ENCODE measurements at places on chromosomes 11 and 22. TPM values are rescaled to one million over a fixed set of nuclear protein-coding genes. Genes with fewer than 3 reads are reported as not detected.

- DNase-seq, result no peak
Measured at GRCh38 chr11:113818426-113818825, 38.8 kb downstream of the CLDN25 start.

P2RX6 gene
- total RNA-seq, result 5.1 TPM

DEFB131B gene
- not detected for total RNA-seq

- no peak for DNase-seq
Measured at GRCh38 chr11:102762361-102762767, 18.1 kb downstream of the MMP10 start.

DNA sequence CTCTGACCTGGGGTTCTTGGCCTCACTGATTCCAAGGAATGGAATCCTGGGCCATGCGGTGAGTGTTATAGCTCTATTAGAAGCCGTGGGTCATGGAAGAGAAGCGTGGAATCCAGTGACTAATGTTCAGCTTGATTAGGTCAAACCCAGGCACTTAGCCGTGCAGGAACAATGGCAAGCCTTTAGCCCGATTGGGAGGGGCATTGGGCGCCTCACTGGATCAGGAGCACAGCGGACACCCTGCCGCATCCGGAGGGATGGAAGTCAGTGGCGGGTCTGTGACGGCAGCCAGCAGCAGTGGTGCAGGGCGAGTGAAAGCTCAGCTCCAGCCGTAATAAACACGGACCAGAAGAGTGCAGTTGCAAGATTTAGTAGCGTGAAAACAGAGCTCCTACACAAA, 20.5 kb upstream of the SLC17A6 start:
- no peak for DNase-seq

GRCh38 chr11:117273550-117274289, 17.4 kb upstream of the BACE1-AS start:
- DNase-seq, result no peak

GRCh38 chr22:38097557-38098409, 12.7 kb downstream of the BAIAP2L2 start:
- DNase-seq, result no peak

GRCh38 chr11:44006917-44007361, 40.8 kb upstream of the ACCSL start:
- peak; percentile 81 for DNase-seq

DNA sequence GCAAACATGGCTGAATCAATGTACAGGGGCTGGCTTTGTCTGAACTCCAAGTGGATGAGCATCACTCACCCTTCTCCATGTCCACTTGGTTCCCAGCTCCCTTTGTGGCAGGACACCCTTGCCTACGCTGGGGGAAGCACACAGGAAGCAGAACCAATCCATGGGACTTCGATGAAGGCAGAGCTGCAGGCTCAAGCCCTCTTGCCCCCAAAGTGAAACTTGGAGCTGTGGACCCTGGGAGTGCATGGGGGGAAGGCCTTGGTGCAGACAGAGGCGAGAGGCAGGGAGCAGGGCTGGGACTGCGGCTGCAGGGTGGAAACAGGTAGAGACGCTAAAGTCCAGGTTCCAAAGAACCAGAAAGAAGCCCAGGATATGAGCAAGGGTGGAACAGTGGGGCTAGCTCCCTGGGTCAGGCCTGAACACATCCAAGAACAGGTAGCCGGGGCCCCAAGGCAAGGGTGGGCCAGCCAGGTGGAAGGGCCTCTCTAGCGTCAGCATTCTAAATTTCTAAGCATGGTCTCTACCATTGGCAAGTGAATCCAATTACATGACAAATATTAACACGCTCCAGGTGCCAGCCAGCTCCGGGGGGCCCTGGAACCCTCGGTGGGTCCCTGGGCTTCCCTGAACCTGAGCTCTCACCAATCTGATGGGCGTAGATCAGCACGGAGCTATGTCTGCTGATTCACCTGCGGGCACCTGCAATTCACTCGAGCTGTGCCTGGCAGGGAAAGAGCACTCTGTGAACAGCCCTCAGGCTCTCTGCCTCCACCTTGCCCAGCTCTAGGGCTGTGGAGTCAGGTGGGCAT, 532.8 kb downstream of the BRD1 start:
- peak; percentile 3 for DNase-seq

HIC2 gene
- 1.8 TPM for total RNA-seq

GRCh38 chr11:64916040-64916774, 802 bp downstream of the ATG2A start:
- peak; percentile 58 for DNase-seq

CELSR1 gene
- total RNA-seq, result 0.11 TPM

DNA sequence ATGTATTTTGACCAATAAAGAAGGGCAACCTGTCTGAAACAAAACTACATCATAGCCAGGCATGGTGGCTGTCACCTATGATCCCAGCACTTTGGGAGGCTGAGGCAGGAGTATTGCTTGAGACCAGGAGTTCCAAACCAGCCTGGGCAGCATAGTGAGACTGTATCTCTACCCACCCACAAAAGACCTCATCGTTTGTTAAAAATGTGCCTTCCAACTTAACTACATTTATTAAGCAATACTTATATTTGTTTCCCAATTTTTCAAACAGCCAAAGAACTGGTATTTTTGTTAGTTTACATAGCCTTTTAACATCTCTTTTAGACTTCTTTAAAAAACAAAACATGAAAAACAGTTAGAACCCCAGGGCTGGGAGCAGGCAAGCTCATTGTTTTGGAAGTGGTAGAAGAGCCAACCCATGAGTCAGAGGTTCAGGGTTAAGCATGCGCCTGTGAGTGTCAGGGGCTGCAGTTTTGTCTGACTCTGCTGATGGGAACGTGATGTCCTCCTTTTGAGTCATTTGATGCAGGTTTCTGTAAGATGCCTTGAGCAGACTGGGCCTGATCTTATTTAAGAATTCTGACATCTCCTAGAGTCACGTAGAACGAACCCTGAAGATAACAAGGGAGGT, 53.9 kb upstream of the CRTAM start:
- DNase-seq, result peak; percentile 85

GRCh38 chr11:129077191-129077590, 114.9 kb downstream of the ARHGAP32 start:
- DNase-seq, result no peak

BIRC3 gene
- 2.3 TPM for total RNA-seq

DNA sequence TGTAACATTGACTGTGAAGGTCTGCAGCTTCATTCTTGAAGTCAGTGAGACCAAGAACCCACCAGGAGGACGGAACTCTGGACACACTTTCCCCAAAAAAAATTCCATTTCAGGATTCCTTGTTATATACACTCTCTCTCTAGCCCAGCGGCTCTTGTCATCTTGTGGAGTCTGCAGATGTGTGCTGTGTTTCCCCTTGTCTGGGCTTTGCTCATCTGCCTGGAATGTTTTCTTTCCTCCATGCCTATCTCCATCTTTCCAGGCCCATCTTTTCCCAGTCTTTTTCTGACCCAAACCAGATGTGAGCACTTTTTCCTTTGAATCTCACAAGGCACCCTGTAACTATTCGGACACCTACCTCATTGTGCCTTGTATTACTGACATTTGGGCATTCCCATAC, 5.1 kb upstream of the DRG1 start:
- DNase-seq, result no peak

- DNase-seq, result no peak
Measured at GRCh38 chr11:119509282-119509841, 86.4 kb upstream of the THY1 start.

YIF1A gene
- total RNA-seq, result 93.1 TPM

- peak; percentile 66 for DNase-seq
Measured at GRCh38 chr22:33018232-33018864, 39.8 kb downstream of the SYN3 start.

DNA sequence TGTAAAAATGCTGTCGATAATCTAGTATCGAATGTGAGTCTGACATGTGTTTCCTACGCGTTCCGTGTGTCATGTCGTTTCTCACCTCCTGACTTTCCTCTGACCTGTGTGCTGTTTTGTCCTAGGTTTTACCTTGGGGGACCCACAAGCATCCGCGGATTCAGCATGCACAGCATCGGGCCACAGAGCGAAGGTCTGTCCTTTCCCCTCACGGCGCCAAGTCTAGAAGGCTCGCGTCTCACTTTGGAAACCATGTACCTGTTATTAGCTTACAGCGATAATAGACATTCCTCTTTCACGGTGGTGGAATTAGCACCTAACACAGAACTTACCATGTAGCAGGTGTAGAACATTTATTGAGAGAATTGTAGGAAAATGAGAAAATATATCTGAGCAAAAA, 28.6 kb downstream of the SAMM50 start:
- no peak for DNase-seq

- DNase-seq, result peak; percentile 96
Measured at GRCh38 chr22:18057568-18058209, 20.1 kb upstream of the PEX26 start.

Data from adrenal gland (tissue), 19 donors.